Thyroid gland (tissue), 4 donors: ENCODE measurements at places on chromosomes 3 and 15.

- DNase-seq = peak; percentile 66
Measured at GRCh38 chr15:88454867-88455810, 12.0 kb downstream of the MRPL46 start.

DNA sequence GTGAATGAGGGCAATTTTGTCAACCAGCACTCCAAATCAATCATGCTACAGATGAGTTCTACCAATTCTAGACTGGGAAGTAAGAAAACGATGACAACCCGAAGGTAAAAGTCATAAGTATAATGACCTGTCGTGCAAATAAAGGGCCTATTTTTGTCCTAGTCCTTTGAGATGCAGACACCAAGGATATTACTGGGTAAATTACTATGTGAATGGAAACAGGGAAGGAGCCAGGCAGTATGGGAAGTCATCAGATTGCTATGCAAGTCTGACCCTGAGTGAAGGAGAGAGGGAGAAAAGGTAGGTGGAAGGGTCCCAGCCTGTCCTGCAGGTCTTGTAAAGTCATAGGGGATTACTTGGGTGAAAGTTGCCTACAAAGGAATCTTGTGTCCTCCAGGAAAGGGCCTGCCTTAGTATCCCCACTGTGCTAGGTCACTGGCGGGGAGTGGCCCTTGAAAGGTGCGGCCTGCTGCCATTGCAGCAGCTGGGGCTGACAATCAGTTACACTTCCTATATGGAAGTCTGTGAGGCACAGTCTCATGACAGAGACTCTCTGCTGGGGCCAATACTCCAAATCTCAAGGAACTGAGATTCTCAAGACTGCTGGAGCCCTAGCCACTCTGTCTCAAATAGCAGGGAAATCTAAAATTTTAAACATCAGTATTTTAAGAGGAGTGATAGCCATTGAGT lies 149.9 kb upstream of the SLC2A2 start:
- DNase-seq = no peak

- DNase-seq = no peak
Measured at GRCh38 chr3:60912876-60913275, 338.4 kb downstream of the FHIT start.

- no peak for DNase-seq
Measured at GRCh38 chr15:63509955-63510940, 5.9 kb downstream of the USP3 start.

DNA sequence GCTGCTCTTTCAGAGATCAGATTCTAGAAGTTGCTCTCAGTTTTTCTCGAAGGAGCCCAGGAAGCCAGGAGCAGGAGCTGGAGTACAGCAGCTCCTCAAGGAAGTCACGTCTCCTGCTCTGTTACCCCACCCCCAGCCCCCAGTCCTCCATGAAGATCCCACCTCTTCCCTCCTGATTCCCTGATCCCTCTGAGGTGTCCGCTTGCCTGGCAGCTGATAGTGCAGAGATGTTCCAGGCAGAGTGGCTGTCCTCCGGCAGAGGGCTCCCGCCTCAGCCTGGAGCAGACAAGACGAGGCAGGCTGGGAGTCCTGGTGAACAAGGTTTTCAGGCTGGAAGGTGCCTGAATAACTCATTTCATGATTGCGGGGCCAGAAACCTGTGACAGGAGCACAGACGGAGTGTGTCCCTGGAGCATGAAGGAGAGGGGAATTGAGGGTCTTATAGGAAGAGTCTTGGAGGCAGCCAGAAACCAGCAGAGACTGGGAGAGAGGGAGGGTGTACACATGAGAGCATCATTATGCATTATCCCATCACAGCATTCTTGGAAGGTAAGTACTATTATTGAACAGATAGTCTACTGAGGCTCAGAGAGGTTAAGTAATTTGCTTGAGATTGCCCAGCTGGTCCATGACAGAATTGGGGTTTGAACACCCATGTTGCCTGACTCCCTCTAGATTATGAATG lies 1.2 kb downstream of the HRH1 start:
- DNase-seq = peak; percentile 58
